ENCODE measurements at places on chromosomes 16 and 17. TPM values are rescaled to one million over a fixed set of nuclear protein-coding genes. Genes with fewer than 3 reads are reported as not detected.

The CTRB1 gene
- not detected for total RNA-seq

The KRT24 gene
- not detected for total RNA-seq

The TBC1D28 gene
- not detected for total RNA-seq

DNA sequence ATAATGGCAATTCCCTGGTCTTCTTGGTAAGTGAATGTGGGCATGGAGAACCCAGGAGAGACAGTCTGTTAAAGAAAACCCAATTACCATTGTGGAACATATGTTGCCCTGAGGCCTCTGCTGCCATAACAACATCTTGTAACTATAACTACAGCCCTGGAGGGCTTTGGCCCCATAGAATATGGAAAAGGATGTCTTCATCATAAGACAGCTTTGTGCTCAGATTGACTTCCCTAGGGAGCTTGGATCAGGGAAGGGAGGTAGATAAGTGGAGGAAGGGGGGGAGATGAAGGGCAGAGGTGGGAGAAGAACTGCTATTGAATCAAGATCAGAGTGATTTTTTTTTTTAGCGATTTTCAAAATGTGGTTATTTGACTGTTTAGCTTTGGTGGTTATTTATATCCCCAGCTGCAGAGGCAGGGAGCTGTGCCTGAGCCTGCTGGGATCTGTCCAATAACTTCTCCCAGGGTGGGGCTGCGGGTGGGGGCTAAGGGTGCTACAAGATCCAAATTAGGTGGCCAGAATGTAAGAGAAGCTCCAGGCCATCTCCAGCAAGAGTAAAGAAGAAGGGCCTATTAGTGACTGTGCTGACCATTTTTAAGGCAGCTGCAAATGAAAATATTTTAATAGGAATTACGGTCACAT lies 5.3 kb upstream of the KAT7 start:
- DNase-seq = peak; percentile 32

DNA sequence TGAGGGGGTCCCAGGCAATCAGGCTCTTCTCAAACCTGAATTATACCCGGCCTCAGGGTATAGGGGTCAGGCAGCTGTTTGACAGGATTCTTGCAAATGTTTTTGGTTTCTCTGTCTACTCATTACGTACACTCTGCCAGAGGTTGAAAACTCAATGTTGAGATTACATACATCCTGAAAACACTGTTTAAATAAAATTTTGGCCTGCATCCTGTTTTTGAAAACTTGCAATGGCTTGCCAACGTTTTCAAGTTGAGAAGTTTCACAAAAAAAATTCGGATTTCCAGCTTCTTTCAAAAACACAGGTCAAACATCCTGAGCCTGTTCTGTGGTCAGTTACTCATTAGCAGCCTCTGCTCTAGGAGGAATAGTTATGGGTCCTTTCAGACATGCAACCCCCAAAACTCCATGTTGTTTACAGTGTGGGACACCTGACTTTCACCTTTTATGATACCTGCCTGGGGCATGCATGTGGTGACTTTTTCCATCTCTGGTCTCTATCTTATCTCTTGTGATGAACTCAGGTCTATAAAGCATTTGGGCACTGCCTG lies 577.8 kb downstream of the WWOX start:
- DNase-seq = no peak

DNA sequence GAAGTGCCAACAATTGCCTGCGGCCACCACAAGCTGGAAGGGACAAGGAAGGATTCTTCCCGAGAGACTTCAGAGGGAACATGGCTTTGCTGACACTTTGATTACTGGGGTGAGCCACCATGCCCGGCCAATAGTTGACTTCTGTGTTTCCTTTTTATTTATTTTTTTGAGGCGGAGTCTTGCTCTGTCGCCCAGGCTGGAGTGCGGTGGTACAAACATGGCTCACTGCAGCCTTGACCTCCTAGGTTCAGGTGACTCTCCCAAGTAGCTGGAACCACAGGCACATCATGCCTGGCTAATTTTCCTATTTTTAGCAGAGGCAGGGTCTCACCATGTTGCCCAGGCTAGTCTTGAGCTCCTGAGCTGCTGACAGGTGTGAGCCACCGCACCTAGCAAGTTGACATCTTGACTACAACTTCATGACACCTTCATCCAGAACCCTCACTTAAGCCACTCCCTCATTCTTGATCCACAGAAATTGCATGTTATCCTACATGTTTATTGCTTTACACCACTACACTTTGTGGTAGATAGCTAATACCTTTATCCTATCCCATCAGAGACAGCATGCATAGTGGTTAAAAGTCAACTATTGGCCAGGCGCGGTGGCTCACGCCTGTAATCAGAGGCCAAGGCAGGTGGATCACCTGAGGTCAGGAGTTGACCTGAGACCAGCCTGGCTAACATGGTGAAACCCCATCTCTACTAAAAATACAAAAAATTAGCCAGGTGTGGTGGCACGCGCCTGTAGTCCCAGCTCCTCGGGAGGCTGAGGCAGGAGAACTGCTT lies 16.1 kb upstream of the GPRC5C start:
- DNase-seq = no peak

DNA sequence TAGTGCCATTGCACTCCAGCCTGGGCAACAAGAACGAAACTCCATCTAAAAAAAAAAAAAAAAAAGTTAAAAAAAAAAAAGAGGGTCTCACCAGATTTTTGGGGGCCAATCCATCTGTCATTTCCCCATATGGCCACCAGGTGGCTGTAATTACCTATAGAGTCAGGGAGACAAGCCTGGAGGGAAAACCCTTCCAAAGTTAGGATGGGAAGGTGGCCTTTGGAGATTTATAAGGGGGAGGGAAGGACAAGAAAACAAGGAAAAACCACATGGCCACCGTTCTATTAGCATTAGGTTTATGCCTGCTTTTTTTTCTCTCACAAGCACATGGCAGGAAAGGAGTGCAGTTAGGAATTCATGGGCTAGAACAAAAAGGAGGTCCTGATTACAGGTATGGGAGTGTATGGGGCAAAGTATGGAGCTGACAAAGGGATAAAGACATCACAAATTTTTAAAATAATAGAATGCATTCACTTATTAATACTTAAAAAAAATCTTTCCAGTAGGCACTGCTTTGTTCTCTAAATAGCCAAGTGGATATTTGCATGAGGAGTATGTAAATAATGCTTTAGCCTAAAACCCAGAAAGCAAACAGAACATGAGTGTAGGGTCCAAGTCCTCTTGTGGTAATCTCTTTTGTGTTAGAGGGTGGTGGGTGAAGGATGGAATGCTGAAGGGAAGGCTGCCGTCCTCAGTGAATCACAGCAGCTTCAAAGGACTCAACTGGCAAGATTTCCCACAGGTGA lies 5.1 kb downstream of the CYB5D1 start:
- DNase-seq = peak; percentile 71

- no peak for DNase-seq
These were observed 25.4 kb downstream of the BMERB1 start for GRCh38 chr16:15459791-15460190.

- DNase-seq = no peak
These were observed at the start of gene CCL17 for GRCh38 chr16:57403965-57404817. TSS of gene CCL17 (plus strand) at chr16:57404767. CDS start at chr16:57413933, 9,166 bp downstream.

DNA sequence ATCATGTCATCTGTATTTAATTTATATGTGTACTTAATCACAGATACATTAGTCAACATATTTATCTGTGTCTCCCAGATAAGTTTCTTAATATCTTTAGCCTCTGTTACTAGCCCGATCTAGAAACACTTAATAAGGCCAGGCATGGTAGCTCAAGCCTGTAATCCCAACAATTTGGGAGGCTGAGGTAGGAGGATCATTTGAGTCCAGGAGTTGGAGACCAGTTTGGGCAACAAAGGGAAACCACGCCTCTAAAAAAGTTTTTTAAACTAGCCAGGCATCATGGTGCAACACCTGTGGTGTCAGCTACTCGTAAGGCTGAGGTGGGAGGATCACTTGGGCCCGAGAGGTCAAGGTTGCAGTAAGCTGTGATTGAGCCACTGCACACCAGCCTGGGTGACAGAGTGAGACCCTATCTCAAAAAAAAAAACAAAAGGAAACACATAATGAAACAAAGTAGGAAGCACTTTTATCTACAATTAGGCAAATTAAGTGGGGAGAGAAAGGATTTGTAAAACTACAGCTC lies 9.4 kb downstream of the SKA2 start:
- DNase-seq = no peak
